ENCODE measurements at places on chromosomes 3 and 15.

GRCh38 chr15:50028326-50028725 lies 90.7 kb downstream of the ATP8B4 start:
- DNase-seq, result no peak

DNA sequence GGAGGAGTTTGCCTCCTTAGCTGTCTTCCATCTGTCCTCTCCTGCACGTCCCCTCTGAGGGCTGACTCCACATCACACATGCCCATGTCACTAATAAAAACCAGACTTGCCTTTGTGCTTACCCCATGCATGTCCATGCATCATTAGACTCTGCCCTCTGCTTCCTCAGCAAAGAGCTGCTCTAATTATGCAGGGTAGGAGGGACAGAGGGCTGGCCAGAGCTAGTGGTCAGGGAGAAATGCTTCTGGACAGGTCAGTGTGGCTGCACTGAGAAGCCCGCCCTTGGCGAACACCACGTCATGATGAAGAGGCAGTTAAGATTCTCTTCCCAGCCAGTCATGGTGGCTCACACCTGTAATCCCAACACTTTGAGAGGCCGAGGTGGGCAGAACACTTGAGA lies 8.9 kb downstream of the CA12 start:
- DNase-seq, result no peak

DNA sequence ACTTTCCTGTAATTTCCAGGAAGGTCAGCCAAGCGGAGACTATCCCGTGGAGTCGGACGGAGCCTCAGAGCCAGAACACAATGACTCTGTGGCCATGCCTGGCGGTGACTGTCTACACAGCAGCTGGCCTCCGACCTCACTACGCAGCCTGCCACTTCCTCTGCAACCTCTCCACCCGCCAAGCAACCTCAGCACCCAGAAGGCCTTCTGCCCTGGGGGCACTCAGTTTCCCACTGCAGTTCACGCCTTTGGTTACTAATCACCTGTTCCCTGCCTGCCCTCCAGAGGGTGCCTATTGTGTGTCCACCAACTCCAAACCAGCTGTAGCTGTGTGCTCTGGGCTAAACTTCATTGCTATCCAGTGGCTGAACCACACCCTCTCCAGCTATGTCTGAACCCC lies 44.0 kb downstream of the TM2D3 start:
- DNase-seq, result no peak

DNA sequence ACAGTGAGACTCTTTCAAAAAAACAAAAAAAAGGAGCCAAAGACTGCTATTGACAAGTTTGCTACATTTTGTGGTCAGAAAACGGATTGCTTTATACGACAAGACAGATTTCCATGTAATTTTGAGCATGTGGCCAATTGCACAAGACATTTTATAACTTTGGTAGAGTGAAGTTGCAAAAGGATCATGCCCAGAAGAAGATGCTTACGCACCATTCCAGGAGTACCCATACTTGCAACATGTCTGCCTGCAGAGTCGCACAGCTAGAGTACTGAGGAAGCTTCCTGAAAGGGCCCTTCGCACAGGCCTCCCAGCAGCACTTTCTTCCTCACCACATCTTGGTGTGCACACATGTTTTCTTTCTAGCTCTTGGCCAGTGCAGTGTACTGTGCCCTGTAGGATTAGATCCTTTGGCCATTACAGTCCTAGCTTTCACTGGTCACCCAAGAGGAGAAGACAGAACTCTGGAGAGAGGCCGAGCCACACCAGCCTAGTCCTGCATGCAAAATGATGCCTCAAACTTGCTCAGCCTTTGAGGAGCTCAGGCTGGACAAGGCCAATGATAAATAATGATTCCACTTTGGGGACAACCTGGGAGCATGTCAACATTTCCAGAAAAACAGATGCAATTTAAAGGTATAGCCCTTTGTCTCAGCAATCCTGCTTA lies 11.7 kb downstream of the CHDH start:
- no peak for DNase-seq

DNA sequence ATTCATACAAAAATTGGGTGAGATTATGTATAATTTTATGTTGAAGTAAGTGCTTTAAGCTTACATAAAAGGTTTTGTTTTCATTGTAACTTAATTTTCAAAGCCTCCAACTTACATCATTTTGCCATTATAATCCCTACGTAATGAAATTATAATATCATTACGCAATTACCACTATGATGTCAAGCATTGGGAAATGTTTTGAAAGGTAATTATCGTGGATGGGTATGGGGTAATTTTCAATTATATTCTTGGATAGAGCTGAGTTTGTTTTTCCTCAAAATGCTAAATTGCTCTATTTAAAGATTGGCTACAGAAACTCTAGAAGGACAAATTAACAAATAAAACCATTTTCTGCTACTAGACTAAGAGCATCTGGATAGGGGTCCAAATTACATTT lies 80.2 kb upstream of the FAM3D start:
- DNase-seq, result no peak

DNA sequence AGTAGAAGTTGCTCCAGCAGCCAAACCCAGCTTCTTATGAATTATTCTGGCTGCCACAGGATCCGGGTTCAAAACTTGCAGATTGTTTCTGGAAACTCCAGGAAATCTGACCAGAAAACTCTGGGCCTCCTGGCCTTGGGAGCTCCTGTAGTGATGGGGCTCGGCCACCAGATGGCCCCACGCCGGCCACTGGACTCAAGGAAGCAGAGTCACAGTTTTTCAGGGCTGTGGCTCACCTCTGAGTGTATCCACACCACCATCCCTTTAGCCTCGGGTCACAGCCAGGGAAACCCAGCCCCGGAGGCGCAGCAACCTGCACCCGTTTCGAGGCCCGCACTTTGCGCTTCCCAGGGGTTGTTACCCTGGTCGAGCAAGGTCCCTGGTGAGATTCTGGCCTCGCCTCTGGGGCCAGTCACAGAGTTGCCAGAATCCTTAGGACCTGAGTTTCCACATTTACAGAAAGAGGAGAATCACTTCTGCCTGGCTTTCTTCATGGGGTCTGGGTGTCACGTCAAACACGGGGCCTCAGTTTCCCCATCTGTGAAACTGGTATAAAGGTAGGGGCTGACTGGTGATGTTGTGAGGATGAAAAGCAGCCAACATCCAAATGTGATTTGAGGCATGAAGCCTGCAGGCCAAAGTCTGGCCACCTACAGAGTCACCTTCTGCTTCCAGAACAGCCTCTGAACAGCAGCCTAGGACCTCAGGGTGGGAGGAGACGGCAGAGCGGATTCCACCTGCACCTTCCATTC lies 53.5 kb upstream of the LCTL start:
- DNase-seq, result no peak

- no peak for DNase-seq
These were observed 30.8 kb downstream of the CHCHD4 start for GRCh38 chr3:14093831-14094230.
